ENCODE measurements at places on chromosomes 5 and 9.

GRCh38 chr5:75668977-75669689, 48.1 kb downstream of the POC5 start:
- DNase-seq: no peak

DNA sequence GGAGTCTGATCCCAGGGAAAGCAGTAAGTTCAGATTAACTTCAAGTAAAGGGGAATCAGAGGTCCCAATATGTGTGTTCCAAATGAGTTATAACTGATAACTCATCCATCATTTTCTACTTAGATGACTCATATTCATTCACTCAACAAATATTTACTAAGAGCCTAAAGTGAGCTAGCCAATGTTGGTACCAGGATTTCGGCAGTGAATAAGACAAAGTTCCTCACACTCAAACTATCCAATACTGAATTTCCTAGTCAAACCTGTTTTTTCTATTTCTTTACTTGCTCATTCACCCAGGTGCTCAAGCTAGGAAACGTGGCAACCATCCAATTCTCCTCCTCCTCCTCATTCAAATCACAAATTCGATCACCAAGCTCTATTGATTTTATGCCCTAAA, 25.8 kb downstream of the FBXW2 start:
- no peak for DNase-seq

DNA sequence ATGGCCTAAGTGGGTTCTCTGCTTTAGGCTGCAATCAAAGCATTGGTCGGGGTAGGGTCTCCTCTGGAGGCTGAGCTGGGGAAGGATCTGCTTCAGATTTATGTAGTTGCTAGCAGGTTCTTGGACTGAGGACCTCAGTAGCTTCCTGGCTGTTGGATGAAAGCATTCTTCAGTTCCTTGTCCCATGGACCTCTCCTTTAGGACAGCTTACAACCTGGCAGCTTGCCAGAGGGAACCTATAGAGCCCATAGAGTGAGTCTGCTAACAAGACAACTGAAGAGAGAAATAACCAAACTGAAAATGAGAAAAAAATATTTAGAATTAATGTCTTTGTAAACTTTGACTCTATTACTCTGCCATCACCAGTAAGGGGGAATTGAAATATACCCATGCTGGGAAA, 12.4 kb downstream of the MRPS30 start:
- DNase-seq: no peak

GRCh38 chr5:20692913-20693312, 704.9 kb upstream of the CDH18 start:
- no peak for DNase-seq

- no peak for DNase-seq
Observed at GRCh38 chr9:100352201-100352726, 478 bp downstream of the TEX10 start.

- no peak for DNase-seq
Observed at GRCh38 chr5:142507531-142508372, 178.1 kb downstream of the FGF1 start.

DNA sequence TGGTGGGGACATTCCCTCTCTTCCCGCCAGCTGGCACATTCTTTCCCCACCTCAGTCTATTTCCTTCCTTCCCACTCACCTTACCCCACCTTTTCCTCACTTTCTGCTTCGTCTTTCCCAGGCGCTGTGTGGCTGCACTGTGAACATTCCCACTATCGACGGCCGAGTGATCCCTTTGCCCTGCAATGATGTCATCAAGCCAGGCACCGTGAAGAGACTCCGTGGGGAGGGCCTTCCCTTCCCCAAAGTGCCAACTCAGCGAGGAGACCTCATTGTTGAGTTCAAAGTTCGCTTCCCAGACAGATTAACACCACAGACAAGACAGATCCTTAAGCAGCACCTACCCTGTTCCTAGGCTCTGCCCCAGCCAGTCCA, 7.3 kb downstream of the DNAJB5 start:
- DNase-seq: no peak

DNA sequence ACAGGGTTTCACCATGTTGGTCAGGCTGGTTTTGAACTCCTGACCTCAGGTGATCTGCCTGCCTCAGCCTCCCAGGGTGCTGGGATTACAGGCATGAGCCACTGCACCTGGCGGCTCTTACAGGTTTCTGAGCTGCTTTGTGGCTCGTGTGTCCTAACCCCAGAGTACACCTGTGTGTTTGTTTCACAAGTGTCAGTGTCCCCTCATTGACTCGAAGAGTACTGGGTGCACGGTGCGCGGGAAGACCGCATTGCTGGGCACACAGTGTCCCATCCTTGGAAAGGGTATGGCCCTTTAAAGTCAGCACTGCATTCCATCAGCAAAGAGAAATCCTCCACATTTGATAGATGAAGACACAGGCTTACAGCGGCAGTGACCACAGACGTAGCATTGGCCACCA, 23.8 kb downstream of the NDST1 start:
- DNase-seq: no peak

GRCh38 chr5:93382188-93382825, 198.7 kb downstream of the NR2F1-AS1 start:
- DNase-seq: no peak

DNA sequence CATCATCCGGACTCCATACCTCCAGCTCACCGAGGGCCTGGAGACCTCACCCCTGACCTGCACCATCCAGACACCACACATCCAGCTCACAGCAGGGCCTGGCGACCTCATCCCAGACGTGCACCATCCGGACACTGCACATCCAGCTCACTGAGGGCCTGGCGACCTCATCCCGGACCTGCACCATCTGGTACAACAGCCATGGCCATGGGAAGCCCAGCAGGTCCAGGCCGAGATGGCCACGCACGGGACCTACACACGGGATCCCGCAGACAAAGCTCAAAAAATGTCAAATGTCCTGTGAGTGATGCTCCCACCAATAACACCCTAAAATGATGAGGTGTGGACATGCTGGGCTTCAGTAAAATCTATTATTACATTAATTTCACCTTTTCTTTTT, 9.7 kb downstream of the TERT start:
- no peak for DNase-seq

DNA sequence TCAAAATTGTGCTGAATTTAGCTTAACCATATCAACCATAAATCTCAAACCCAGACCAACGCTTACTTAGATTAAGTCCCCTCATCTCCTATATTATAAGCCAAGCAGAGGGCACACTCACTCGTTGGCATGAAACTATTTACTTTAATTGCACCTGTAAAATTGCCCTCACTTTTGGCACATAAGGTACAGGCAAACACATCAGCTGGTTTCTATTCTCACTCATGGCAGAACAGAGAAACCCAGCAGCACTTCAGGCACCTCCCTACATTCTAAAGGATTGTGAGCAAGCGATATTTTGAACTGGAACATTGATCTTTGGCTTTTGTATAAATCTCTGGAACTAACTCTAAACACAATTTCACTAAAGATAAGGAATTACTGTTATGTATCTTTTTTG, 845.6 kb upstream of the CDH6 start:
- no peak for DNase-seq

DNA sequence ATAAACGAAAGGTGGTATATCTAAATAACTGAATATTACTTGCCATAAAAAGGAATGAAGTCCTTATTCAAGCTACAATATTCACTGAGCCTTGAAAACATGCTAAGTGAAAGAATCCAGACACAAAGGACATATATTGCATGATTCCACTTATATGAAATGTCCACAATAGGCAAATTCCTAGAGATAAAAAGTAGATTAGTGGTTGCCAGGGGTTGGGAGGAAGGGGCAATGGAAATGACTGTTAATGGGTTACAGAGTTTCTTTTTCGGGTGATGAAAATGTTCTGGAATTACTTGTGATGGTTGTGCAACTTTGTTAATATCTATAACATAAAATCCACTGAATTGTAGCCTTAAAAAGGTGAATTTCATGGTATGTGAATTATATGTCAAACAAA, 227.1 kb upstream of the TRIM32 start:
- DNase-seq: no peak

DNA sequence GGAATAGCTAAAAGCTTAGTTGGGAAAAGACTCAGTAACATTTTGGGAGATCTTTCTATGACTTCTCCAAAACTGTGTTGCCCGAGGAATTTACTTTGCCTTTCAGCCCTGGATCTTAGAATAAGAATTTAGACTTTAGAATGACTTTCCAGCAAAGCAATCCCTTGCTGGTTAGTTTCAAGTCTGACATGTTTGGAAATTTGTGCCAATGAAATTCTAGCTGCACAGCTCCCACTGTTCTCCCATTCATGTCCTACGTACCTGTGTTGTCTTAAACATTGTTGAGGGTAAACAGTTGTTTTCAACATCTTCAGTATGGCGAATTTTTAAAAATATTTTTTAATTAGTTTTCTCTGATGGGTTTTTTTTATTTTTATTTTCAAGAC, 111.4 kb downstream of the CCDC192 start:
- no peak for DNase-seq

GRCh38 chr5:108747774-108748400, at the start of gene FER:
Gene FER, plus strand, starts transcription at chr5:108747897. Its CDS starts 50,286 bp downstream, at chr5:108798183.
- no peak for DNase-seq

DNA sequence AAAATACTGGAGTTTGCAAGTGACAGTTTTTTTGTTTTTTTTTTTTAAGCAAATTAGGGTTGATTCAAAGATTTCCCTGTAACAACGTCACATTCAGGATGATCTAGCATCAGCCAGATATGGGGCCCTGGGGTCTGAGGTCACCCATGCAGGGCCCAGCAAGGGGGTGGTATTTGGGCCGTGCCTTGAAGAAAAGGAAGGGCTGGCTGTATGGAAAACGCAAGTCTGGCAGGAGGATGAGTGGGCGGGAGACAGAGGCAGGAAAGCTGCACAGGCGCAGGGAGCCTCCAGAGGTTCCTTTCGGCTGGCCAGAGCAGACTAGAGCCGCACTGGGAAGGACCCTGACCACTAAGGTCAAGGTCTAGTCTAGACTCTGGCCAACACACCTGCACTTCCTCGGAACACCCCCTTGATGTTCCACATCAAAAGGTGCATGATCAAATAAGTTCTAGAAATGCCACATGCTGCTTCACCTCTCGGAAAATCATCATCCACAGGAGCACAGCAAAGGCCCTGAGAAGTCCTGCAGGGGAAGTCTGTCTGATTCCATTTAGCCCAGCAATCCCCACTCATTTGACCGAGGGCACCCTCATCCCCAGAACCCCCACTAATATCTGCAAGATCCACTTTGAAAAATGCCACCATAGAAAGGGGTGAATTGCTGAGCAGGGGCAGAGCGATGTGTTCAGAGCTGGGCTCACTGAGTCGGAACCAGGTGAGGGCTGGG, 21.1 kb upstream of the CPLX2 start:
- DNase-seq: no peak

DNA sequence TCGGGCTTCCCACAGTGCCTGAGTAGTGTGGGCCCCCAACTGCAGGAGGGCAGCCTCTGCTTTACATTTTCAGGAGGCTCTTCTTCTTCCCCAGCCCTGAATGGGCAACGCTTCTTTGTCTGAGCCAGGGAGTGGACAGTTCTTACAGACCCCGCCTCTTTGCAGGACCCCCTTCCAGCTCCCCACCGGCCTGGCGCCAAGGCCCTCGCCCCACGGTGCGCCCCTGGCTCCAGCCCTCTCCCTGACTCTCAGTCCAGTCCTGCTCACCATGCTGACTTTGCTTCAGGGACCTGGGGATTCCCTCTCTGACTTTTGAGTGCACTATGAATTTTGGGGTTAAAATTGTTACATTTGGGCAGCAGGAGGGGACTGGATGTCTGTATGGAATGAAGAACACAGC, 123.8 kb downstream of the HSD17B3 start:
- DNase-seq: no peak

DNA sequence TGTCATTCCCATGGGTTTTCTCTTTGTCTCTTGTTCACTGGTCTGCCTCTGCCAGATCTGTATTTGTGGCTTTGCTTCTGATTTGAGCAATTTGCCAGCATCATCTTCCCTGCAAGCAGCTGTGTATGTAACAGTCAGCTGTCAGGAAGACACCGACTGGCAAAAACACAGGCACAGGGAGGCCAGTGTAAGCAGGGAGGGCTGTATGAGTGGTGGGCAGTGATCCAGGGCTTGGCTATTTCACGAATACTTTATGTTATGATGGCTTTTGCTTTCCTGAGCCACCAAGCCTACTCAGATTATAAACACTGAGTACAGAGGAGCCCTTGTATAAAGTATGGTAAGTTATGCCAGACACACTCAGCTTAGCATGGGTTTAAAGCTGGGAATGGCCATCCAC, 11.6 kb downstream of the BNIP1 start:
- no peak for DNase-seq

DNA sequence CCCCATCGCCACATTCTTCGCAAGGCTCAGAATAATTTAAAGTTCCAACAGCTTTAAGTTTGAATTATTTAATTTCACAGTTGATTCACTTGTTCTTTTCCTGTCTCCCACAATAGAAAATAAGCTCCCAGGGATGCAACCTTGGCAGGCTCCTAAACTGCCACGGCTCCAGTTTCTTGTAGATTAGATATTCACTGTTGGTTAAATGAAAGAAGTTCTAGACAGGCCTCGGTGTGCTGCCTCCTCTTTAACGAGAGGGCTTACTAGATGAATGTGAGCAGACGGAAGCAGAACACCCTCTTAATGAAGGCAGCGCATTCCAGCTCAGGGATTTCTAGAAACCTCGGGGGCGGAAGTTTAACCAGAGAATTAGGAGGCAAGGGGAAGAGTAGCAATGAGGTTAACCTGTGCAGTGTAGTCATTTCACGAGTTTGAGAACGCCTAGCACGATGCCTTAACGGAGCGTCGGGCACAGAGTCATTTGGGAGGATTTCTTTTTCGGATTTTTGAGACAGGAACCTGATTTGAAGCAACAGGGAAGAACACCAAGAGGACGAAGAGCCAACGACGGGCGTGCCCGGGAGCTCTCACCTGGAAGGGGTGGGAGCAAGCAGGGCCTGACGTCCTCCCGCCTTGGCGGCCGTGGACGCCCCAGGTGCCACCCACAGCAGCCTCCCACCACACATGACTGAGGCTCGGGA, 637 bp upstream of the SMC5 start:
- peak; percentile 47 for DNase-seq

DNA sequence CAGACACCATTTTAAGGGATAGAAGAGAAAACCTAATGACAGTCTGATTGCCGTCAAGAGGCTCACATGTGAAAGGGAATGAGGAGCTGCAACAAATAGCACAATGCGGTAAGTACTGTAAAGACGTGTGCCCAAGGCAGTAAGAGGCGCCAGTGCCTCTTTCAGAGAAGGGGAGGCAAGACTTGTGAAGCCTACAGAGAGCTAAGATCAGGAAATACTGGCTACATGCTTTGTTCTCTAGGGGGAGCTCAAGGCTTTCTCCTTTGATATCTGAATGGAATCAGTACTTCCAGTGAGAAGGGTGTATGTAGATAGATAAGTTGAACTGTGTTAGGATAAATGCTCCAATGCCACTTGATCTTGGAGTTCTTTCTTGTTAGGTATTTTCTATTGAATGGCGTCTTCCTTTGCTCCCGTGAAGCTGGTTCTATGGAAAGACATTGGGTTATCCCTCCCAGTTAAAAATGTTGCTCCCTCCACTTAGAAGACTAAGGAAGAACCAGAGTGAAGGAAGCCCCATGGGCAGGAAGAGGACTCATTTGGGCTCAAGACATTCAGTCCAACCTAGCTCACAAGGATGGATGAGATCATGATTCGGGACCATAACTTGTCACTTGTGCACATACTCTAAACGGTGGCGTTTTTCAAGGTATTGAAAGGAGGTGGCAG, 23.5 kb upstream of the ALDOB start:
- peak; percentile 56 for DNase-seq
